ENCODE measurements at places on chromosomes 11 and 22.

DNA sequence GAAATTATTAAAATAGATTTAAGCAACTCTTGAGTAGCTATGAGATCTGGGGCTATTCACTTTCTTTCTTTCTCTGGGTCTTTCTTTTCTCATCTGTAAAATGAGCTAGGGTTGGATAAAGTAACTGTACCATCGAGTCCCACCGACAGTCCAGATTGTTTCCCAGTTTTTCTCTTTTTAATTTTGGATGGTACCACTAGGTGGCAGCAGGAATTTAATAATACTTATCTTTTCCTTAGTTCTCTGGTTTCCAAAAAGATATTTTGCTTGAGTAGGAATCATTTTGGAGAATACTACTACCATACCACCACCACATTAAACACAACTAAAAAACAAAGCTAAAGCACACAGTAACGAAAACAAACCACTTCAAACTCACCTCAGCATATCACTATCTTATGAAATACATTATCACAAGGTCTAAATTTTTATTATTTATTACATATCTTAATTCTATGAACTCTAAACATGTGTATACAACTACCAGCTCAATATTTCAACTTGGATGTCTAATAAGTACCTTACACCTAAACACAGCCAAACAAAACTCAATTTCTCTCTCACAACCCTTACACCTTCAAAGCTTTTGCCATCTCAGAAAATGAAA lies 584.0 kb downstream of the KCNA4 start:
- no peak for DNase-seq

DNA sequence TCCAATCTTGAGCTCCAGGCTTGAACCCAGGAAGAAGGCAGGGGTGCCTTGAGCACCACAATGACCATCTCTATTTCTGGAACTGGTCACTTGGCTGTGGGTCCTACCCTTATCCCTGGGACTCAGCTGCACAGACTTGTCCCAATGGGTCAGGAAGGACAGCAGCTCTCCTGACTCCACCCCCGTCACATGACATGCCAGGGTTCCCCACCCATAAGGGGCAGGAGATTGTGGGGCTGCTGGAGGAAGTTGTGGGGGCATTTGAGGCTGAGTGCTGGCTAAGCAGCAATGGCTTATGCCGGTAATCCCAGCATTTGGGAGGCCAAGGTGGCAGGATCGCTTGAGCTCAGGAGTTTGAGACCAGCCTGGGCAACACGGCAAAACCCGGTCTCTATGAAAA lies 56.2 kb downstream of the NFAM1 start:
- no peak for DNase-seq

GRCh38 chr11:8967184-8967583 lies 2.9 kb upstream of the TMEM9B start:
- DNase-seq, result no peak

DNA sequence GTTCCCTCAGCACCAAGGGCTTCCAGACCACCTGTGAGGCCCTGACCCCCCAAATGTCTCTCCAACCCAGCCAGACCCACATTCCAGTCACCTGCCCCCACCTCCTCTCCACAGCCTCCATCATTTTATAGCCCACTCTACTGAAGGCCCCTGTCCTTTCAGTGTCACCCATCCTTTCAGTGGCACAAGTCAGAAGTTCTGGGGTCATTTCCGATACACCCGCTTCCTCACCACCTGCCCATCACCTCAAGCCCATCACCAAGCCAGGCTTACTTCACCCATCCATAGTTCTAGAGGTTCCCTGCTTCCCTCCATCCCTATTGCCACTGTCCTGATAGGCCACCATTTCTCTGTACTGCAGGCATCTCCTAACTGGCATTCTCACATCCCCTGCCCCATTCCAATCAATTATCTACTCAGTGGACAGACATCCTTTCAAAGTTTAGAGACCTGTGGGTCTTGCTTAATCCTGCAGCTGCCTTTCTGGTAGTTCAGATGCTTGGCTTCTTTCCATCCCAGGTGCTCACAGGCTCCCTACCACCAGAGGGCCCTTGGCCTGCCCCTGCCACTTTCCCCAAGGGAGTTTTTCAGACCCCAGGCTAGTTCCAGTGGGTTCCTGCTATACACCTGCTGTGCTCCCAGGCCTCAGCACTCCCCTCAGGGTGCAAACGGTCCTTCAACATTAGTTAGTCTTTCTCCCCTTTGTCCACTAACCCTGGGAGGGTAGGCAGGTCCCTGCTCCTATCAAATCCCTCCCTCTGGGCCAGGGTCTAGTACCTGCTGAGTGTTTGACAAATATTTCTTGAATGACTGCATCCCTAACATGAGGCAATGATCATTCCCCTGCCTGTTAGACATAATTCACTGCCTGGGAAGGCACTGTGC lies 7.6 kb downstream of the KCNQ1OT1 start:
- no peak for DNase-seq

GRCh38 chr11:78469896-78470295 lies 52.3 kb upstream of the GAB2 start:
- no peak for DNase-seq

GRCh38 chr11:124115782-124116616 lies 749 bp downstream of the VWA5A start:
- DNase-seq, result peak; percentile 15

DNA sequence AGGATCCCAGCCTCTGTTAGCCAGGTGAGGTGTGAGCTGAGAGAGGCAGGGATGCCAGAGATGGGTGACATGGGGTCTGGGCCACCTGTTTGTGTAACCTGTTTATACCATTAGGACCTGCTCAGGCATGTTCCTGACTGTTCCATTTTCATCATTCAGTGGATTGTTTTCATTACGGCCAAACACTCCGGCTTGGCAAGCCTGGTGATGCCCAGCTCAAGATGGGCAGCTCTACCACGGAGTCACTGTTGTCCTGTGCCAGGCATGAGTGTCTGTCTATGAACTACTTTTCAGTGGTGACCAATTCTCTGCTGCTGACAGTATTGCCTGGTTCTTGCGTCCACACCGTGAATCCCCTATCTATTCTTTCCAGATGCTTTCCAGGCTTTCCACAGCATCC lies 71.5 kb upstream of the SLC22A12 start:
- DNase-seq, result no peak

DNA sequence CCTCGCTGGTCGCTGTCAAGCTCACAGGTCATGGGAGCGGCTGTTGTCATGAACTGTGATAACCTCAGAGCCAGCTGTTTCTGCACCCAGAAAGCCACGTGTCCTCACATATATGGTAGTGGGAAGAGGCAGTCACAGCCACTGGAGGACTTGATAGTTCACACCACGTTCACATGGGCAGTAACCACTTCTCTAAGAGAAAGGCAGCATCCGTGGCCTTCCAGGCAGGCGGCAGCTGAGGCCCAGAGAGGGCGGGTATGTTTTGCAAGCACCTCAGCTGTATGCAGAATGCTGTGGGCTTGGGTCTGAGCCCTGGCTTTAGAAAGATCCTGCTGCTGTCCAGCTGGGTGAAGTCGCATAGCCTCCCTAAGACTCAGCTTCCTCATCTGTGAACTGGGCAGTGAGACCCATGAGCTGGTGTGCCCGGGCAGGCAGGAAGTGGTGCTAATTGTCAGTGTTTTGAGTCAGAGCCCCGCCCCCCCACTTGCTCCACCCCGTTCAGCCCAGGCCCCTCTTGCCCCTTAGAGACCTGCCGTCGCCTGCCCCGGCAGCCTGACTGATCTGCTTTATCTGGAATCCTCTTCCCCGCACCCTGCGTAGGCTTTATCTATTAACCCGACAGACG lies 13.3 kb downstream of the TTC38 start:
- no peak for DNase-seq

GRCh38 chr22:21947040-21948014 lies 5.3 kb downstream of the PPM1F start:
- no peak for DNase-seq

DNA sequence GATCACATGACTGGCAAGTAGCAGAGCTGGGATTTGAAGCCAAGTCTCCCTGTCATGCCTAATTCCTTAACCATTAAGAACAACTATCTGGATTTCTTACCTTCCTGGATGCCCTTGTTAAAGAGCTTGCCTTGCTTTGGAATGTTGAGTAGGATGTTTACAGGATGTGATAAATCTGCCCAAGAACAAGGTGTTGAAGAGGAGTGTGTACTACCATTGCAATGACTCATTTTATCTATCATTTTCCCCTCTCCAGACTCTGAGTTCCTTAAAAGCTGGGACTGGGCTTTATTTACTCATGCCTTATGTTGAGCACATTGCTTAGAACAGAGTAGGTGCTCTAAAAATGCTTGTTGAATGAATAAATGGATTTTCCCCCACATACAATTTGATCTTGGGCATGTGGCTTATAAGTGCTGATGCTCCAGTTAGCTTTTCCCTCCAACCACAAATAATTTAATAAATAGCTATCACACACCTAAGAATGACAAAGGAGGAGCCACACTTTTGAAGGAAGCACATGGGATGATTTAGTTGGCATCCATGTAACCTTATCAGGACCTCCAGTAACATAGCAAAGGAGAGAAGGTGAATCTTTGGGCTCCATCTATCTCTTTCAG lies 268.6 kb upstream of the SESN3 start:
- peak; percentile 91 for DNase-seq

DNA sequence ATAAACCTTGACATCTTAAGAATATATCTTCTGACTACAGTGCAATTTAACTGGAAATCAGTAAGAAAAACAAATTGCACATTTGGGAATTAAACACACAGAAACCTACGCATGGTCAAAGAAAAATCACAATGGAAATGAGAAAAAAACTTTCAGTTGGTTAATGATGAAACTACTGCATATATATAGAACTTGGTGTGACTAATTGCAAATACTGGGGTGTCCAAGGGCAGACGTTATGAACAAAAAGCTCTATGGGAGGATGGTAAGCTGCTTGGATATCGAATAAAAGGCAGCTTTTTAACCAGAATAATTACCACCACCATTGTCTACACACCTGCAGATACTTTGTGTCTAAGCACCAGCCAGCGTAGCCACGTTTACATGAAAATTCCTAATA lies 791 bp downstream of the GDPD4 start:
- DNase-seq, result no peak

GRCh38 chr11:17381156-17381555 lies 7.3 kb downstream of the KCNJ11 start:
- no peak for DNase-seq

DNA sequence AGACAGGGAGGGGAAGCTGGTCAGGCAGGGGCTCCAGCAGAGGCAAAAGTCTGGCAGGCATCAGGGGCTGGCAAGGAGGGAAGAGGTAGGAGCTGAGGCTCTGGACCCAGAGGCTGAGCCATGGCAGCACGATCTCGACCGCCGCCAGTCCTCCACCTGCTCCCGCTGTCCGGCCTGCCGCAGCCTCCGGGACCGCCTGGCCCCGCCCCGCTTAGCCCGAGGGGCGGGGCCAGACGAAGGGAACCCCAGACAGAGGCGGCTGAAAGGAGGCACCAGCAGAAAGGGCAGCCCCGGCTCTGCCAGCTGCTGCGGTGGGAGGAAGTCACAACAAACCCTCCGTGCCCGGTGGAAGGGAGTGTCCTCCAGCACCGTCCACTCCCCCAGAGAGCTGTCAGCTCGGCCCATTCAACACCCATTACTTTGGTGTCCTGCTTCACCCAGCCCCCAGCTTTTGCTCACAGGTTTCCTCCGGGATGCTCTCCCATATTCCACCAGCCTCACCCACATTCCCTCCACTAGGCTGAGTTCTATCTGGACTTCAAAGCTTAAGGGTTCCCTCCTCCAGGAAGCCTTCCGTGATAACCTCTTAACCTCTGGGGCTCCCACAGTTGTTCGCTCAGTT lies at the start of gene MFNG:
Gene MFNG, minus strand, starts transcription at position 161 of the 622 bp plus-strand sequence. CDS start 207 bp downstream, outside the sequence.
- no peak for DNase-seq

DNA sequence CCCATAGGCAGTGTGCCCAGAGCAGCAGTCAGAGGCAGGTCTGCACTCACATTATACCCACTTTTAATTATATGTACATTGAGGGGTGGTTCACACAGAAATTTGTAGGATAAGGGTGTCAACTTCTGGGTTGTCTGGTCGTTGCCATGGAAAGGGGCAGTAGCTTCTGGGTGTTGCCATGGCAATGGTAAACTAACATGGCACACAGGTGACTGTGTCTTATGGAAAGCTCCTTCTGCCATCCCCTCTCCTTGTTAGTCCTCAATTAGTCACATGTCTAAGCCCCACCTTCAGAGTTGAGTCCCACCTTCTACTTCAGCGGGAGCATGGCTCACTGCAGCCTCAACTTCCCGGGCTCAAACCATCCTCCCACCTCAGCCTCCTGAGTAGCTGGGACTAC lies 56.3 kb upstream of the ATXN10 start:
- no peak for DNase-seq

GRCh38 chr22:46983046-46983445 lies 220.6 kb downstream of the TBC1D22A start:
- no peak for DNase-seq

- DNase-seq, result no peak
These were observed 3.6 kb upstream of the ZDHHC8 start for GRCh38 chr22:20127869-20128618.

- no peak for DNase-seq
These were observed 10.9 kb downstream of the MRGPRF start for GRCh38 chr11:69002110-69002569.

DNA sequence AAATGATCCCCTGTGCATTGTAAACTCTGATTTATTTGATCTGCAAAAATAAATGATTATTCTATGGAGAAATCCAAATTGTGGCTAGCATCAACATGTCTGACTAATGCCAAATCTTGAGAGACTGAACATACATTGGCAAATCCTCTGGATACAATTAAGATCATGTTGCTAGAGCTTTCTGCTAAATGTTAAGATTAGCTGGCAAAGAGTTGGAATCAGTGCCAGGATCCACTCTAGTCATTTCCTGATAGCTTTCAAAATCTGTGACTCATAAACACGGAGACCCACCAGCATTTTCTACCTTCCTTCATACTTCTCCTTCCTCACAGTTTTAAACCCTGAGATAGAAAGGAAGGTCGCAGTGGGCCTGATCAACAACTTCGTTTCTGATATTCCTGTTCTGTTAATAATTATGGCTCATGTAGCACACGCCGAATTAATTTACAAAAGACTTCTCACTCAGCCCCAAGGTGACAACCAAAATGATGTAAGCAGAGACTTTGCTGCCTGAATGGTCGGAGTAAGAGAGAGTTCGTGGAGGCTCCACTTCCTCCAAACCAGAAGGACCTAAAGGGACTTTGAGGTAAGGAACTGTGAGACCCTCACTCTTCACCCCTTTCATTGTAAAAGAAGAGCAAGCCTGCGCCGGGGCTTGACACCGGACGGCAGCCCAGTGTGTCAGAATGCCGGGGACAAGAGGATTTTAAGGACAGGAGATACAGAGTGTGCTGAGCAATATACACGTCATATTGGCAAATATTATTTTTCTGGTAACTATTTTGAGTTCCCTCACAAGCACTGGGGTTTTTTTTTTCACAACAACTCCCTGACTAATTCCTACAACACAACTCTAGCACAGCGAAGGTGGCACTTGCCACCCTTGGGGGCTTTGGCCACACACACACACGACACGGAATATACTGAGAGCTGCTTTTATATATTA lies 42.0 kb downstream of the SERPINH1 start:
- DNase-seq, result no peak
